ENCODE measurements at places on chromosomes 6 and 20.

- DNase-seq = no peak
Measured at GRCh38 chr6:84492241-84493165, 265.1 kb upstream of the CEP162 start.

GRCh38 chr6:39377539-39377950 lies 55.0 kb upstream of the KCNK16 start:
- DNase-seq = no peak

DNA sequence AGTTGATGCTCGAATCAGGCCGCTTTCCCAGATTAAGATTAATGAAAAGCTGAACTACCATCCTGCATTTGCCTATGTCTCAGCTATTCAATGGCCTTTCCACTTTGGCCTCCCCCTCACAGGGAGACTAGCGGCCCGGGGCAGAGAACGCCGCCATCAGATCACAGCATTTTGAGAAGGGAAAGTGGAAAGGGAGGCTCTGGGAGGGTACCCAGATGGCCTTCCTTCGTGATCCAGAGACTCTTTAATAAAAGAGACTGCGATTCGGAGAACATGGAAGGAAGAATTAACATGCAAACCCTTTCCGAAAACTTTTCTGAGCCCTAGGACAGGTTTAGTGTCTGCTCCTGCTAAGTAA lies 533 bp downstream of the MRPS18A start:
- no peak for DNase-seq

DNA sequence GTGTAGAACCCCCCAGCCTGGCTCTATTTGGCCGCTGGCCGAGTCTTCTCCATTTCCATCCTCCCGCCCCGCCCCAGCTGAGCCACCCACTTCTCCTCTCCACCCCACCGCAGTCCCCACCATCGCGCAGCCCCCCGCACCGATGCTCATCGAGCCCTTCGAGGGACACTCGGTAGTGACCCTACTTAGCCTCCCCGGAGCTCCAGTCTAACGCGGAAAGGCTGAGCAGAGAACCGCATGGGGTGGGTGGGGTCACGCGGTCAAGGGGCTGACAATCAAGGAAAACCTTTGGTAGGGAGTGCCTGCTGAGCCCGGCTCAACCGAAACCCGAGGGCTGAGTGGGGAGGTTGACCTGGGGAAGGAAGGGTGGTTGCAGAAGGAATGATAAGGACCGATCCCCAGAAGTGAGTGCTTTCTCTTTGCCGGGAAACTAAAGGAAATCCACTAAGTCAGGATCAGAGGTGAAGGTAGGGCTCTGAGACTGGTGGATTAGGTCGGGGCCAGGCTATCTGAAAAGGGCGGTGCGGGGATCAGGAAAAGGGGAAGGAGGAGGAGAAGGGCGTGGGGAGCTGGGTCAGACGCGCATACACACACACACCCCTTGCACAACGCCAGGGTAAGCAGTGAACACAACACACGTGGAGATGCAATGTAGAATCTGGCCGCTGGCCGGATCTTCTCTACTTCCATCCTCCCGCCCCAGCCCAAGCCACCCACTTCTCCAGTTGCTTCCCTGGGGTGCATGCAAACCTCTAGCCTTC lies 49.8 kb downstream of the CPXM1 start:
- no peak for DNase-seq

- DNase-seq = no peak
Measured at GRCh38 chr20:44738813-44739477, 6.7 kb upstream of the KCNK15 start.

DNA sequence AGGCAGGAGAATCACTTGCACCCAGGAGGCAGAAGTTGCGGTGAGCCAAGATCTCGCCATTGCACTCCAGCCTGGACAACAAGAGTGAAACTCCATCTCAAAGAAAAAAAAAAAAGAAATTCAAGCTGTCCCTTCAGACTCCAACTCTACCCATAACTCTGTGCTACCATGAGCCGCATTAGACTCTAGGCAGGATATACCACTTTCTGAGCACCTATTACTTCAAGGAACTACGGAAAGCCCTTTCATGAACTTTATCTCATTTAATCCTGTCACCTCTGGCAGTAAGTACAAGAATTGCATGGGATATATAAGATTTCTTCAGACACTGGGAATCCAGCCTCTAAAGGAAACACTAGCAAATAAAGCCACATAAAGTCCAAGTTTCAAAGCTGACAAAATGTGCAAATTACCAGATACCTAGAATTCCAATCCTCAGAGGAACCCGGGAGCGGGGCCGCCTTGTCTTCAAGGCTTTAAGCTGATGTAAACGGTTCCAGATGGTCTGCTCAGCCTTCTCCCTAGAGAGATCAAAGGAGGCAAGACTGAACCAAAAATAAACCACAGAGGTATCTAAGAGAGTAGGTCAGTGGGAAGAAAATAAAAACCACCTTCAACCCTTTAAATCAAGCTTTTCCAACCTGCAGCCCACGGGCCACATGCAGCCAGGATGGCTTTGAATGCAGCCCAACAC lies 9.4 kb downstream of the CDK5RAP1 start:
- no peak for DNase-seq

- DNase-seq = no peak
Measured at GRCh38 chr20:45347936-45348778, at the start of gene SDC4. TSS of gene SDC4 (minus strand) at chr20:45348424. CDS start at chr20:45348384, 40 bp downstream.

- DNase-seq = no peak
Measured at GRCh38 chr6:5366941-5367340, 105.6 kb downstream of the FARS2 start.

GRCh38 chr20:48720256-48720985 lies 107.4 kb downstream of the PREX1 start:
- DNase-seq = no peak

DNA sequence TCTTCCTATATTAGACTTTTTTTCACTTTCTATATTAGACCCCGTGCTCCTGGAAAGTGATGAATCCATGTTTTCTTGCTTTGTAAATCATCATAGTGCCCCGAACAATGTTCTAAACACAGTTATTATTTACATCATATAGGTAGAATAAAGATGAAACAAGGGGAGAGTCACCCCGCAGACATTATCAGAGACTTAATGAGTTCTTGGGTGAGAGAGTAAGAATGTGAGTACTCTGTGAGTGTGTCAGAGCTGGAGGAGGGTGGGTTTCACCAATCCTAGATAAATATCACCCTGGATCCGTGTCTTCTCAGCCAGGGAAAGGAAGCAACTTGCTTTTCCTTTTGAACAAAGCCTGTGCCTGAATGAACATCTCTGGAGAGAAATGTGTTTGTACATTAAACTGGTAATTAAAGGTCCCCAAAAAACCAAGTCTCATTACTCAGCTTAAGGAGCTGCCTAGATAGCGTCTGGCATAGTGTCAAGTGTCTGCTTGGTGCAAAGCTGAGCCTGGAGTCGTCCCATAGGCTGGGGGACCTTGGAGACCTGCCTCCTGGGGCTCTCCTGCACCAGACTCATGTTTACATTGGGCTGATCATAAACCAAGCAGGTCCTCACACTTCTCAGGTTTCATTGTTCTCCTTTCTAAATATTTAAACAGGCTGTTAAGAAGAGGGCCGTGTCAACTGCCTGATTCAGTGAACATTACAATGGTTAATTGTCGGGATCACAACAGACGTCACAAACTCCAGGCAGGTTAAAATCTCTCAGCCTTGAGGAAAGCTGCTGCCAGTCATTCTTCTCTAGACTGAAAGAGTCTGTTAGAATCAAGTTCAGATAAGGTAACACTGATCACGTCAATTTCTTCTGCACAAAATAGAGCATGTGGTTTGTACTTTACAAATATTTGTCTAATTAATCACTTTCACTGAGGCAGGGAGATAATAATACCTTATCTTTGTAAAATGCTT lies 179.7 kb upstream of the MYLIP start:
- DNase-seq = no peak

GRCh38 chr6:148548749-148549140 lies 198.1 kb upstream of the UST start:
- no peak for DNase-seq

- DNase-seq = no peak
Measured at GRCh38 chr6:5481750-5482149, 220.4 kb downstream of the FARS2 start.

DNA sequence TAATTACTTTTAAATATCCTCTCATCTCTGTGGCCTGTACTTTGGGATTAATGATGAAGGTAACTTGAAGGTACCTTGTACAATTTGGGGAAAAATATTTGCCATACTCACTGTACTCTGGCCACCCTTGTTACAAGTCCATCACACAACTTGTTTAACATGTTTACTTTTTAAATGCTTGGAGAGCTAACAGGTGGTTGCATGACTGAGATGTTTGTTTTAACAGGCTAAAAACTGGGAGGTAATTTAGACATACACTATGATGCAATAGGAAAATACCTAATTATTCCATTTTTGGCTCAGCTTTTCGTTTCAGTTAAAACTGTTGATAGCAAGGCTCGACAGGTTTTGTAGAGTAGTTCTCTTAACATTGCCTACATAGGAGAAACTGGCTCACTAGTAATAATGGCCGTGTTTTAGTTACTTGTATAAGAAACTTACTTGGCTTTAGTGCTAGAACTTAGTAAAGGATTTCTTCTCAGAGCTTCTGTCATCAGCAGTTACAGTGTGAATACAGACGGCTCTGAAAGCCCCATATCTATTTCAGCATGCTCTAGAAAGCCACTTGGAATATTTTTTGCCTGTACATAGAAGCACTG lies 489.8 kb upstream of the SOX4 start:
- DNase-seq = no peak

- DNase-seq = no peak
Measured at GRCh38 chr6:111361648-111362047, 121.4 kb downstream of the REV3L start.

GRCh38 chr6:100338090-100338489 lies 126.6 kb downstream of the SIM1 start:
- DNase-seq = no peak

GRCh38 chr20:22909436-22909835 lies 125.7 kb upstream of the SSTR4 start:
- DNase-seq = no peak

DNA sequence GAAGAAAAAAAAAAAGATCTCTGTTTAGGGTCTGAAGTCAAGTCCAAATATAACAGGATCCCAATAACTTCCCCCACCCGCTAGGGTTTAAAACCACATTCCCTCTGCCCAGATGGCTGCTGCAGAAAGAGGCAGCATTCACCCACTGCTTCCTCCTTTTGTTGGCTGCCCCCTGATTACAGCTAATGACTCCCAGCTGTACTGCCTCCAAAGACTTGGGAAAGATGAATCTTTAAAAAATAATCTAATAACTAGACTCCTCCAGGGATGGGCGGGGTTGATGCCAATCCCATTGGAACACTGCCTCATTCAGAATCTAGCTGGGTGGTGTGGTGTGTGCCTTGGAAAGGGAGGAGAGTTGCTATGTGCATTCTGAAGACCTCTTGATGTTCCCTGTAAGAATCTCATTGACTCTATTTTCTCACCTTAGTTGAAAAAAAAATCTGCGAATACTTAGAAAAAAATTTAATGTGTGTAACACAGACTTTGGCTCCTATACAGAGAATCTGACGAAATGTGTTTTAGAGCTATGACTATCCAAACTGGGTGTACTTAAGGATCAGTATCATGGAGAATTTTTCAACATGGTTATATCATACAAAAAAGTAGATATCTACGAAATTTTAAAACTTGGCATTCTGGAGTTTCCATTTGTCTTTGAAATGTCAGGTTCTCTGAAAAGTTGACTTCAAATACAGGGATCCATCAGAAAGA lies 174.0 kb downstream of the RNF144B start:
- no peak for DNase-seq

DNA sequence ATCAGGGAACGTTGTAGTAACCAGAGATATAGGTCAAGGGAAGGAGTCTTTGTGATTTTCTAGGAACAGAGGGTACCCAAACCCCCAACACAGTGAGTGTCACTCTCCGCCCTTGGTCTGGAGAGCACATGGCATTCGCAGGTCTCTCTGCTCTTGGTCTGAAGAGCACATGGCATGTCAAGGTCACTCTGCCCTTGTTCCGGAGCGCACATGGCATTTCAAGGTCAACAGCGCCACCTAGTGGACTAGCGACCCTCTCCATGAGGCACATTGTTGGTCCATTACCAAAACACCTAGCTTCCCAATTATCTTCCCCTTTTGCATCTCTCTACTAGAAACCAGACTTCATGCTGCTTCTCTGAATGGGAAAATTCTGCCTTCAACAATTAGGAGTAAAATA lies 260.0 kb downstream of the C6orf118 start:
- DNase-seq = no peak

- DNase-seq = no peak
Measured at GRCh38 chr20:37394543-37395409, 48.8 kb downstream of the SRC start.

GRCh38 chr6:117446861-117447260 lies 21.1 kb upstream of the ROS1 start:
- no peak for DNase-seq

- DNase-seq = no peak
Measured at GRCh38 chr6:106925948-106926347, 48.6 kb downstream of the CD24 start.

DNA sequence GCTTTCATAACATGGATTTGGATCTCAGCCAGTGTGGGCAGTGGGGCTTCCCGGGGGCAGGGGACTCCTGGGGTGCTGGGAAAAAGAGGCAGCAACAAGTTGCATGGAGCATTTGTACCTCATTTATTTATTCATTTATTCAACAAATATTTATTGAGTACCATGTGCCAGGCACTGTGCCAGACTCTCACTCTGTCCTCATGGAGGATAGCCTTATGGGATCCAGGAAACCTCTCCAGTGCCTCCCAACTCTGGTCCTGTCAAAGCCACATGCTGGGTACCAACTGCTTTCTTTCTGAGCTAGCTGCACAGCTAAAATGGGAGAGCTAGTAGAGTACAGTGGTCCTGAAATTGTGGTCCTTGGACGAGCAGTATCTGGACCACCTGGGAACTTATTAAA lies 87.8 kb upstream of the EPB41L1 start:
- DNase-seq = no peak

DNA sequence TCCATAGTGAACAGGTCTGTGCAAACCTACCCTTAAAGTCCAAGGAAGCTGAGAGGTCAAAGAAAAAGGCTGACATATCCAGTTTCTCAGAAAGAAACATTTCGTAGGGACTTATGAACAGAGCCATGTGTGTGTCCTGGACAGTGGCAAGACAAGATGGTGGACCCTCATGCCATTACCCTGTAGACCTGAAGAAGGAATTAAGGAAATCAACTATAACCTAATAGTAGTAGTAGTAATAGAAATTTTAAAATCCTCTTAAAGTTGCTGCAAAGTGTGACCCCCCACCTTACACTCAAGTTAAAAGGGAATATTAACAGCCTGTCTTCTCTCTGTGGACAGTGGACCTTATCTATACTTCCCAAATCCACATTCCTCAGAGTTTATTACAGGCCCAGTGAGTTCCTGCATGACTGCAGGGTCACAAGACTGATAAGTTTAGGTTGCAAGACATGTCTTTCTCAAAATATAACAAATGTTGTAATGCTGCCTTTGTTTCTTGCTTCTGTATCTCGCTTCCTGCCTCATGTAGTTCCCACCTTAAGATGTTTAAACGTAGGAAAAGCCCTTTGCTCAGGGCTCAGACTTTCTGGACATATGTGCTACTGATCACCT lies 10.6 kb downstream of the IL22RA2 start:
- no peak for DNase-seq

- DNase-seq = no peak
Measured at GRCh38 chr20:52031206-52031562, 160.4 kb downstream of the ZFP64 start.

GRCh38 chr20:33909331-33909921 lies 84.3 kb upstream of the RALY start:
- no peak for DNase-seq

- DNase-seq = no peak
Measured at GRCh38 chr6:129635396-129636130, 74.4 kb downstream of the ARHGAP18 start.

All from cortex of kidney (tissue), 1 donor.